ENCODE measurements at places on chromosomes 3 and 15. TPM values are rescaled to one million over a fixed set of nuclear protein-coding genes. Genes with fewer than 3 reads are reported as not detected.

The SERPINI2 gene
- total RNA-seq: 0.20 TPM

The MEGF11 gene
- total RNA-seq: 11.4 TPM

The ZMYND10 gene
- total RNA-seq: 3.4 TPM

The CCDC33 gene
- total RNA-seq: 1.1 TPM

The IRAK2 gene
- 1.4 TPM for total RNA-seq

The RPL35A gene
- 2,039 TPM for total RNA-seq

The MST1 gene
- 91.0 TPM for total RNA-seq

The CHCHD6 gene
- total RNA-seq: 20.5 TPM

The TTC23 gene
- total RNA-seq: 31.0 TPM

The CCR1 gene
- 3.1 TPM for total RNA-seq

The CTXN2 gene
- total RNA-seq: not detected

The CCDC54 gene
- total RNA-seq: not detected

The C3orf85 gene
- total RNA-seq: not detected

The FEZF2 gene
- total RNA-seq: not detected

DNA sequence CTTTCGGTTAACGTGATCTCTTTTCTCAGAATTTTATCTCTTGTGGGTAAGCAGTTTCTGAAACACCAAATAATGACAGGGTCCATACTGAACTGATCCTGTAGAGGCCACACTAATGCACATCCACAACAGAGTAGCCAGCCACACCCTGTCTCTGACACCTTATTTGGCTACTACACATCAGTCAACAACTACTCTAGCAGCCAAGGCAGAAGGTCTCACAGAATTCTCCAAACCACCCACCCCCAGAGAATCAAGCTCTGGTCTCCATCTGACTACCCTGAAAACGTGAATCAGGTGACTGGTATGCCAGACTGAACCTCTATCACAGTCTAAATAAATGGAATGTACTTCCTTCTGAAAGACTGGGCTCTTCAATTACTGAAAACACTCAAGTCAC lies 38.0 kb downstream of the EDC3 start:
- no peak for DNase-seq

DNA sequence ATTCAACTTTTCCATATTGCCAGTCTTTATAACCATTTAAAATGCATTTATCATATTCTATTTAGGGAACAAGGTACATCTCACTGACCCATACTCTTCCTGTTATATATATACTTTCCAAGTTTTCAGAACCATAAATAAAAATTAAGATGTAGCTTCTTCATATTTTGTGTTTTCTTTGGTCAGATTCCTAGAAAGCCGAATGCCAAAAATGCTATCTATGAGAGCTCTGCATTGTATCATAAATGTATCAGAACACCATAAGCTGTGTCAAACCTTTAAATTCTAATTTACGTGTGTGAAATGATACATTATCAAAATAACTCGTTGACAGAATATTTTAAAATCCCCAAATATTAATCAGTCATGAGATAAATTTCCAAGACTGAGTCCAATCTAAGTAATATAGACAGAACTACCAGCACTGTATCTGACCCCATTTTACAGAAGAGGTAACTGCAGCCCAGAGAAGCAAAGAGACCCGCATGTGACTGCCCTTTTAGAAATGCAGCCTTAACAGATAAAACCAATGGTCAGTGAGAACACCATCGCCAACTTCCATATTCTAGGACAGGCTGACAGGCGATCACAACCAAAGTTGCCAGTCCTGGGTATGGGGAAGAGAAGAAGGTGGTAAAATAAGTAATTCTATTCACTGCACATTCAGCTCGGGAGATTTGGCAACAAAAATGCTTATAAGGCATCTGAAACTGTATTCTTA lies 16.2 kb upstream of the RPS17 start:
- DNase-seq: no peak

GRCh38 chr3:160314995-160315394 lies 84.0 kb downstream of the IFT80 start:
- DNase-seq: no peak

GRCh38 chr3:99767291-99767690 lies 50.4 kb upstream of the CMSS1 start:
- DNase-seq: no peak

- DNase-seq: no peak
Observed at GRCh38 chr3:141356046-141356445, 12.3 kb upstream of the ZBTB38 start.

DNA sequence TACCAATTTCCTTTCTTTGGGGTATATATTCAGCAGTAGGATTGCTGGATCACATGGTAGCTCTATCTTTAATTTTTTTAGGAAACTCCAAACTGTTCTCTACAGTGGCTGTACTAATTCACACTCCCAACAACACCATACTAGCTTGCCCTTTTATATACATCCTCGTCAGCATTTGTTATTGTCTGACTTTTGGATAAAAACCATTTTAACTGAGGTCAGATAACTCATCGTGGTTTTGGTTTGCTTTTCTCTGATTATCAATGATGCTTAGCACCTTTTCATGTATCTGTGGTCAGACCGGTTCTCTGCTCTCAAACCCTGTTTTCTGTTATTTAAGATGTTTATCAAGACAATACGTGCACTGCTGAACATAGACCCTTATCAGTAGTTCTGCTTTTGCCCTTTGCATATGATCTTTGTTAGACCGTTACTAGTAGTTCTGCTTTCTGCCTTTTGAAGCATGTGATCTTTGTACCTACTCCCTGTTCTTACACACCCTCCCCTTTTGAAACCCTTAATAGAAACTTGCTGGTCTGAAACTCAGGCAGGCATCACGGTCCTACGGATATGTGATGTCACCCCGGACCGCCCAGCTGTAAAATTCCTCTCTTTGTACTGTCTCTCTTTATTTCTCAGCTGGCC lies 474.3 kb downstream of the RSL24D1 start:
- DNase-seq: no peak

- DNase-seq: no peak
Observed at GRCh38 chr3:170429050-170429449, 10.4 kb downstream of the CLDN11 start.

GRCh38 chr3:32095431-32095830 lies 11.0 kb upstream of the GPD1L start:
- DNase-seq: no peak

- no peak for DNase-seq
Observed at GRCh38 chr3:152842413-152842812, 7.5 kb downstream of the P2RY1 start.

GRCh38 chr3:26191556-26191955 lies 401.7 kb downstream of the OXSM start:
- no peak for DNase-seq

DNA sequence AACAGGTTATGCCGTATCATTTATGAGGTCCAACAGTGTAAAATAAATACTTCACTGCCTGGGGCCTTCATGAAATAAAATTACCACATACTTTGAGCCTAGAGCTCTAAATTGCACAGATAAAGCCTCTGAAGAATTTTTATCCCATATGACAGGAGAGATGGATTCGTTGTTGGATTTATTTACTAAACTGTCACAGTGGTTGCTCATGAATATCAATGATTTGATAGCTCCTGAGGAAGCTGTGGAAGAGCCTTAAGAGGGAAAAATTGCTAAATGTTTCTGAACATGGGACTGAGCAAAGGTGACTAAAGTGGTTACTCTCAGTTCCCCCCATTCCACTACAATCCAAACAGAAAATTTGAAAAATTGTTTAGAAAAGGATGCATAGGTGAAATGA lies 558.9 kb upstream of the IL12A start:
- DNase-seq: no peak

- DNase-seq: no peak
Observed at GRCh38 chr3:36991923-36992805, 767 bp downstream of the EPM2AIP1 start.

- no peak for DNase-seq
Observed at GRCh38 chr3:17632401-17633100, 109.9 kb downstream of the TBC1D5 start.

DNA sequence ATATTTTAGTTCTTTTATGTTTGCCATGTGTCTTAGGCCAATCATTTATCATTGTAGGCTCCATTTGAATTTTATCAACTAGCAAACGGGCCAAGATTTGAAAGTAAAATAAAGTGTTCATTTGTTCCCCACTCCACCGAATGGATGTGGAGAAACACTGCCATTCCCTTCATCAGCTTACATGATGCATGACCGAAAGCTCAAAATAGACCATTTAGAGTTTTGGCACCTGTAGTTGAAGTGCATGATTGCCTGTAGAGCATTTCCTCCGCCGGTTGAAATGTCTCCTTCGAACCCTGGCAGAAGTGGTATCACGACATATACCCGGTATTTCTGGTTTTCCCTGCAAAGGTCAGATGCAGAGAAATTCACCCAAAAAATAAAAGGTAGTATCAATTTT lies 165.6 kb downstream of the PLD1 start:
- no peak for DNase-seq

- no peak for DNase-seq
Observed at GRCh38 chr3:60752809-60753208, 498.4 kb downstream of the FHIT start.

GRCh38 chr3:57233799-57234198 lies 6.3 kb downstream of the APPL1 start:
- DNase-seq: no peak

DNA sequence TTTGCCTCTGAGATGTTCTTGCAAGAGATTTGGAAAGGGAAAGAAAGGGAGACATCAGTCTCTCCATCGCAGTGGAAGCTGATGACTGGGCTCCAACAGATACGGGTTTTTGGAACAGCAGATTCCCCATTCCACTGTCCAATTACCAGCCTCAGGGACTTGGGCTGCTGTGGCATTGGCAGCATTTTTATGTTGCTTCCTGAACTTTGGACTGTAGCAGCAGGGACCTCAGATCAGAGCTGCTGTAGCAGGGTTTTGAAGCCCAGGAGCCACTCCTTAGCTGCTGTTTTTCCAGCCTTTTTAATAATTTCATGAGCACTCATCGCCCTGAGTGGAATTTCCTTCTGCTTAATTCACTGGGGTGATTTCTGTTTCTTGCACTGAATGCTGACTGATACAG lies 135.7 kb upstream of the SLCO3A1 start:
- no peak for DNase-seq

GRCh38 chr3:50157827-50158529 lies 2.9 kb downstream of the SEMA3F start:
- DNase-seq: no peak

Measured in ovary (tissue), 10 donors.